Activated T-cell treated with anti-CD3 and anti-CD28 coated beads for 1 hour (primary cell): ENCODE measurements at places on chromosomes 7 and 10.

DNA sequence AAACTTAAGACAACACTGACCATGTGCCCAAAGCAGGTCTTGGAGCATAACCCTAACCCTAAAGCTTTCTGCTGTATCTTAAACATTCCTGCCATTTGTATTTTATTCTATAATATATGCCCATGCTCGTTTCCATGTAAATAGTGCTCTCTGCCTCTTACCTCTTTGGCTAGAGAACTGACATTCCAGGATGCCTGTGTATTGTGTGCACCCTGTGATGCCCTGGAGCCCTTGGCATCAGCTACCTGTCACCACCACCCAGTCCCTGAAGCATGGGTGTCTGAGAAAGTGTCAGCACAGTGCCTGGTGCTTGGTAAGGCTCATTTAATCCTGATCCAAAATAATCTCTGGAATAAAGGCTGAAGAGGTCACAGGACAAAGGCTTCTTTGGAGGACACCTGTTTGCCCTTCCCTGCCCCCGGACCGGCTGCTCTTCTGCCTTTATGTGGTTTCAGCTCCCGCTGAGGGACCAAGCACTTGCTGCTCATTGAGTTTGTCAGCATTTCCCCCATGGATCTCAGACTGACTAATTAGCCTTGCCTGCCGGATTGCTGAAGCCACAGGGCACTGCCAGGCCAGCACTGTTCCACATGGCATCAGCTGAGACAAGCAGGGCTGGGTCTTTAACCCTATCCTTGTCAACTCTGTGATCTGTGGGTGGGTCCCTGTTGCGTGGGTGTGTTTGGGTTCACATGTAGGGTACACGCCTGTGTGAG, 139.1 kb upstream of the SORCS3 start:
- no peak for DNase-seq

DNA sequence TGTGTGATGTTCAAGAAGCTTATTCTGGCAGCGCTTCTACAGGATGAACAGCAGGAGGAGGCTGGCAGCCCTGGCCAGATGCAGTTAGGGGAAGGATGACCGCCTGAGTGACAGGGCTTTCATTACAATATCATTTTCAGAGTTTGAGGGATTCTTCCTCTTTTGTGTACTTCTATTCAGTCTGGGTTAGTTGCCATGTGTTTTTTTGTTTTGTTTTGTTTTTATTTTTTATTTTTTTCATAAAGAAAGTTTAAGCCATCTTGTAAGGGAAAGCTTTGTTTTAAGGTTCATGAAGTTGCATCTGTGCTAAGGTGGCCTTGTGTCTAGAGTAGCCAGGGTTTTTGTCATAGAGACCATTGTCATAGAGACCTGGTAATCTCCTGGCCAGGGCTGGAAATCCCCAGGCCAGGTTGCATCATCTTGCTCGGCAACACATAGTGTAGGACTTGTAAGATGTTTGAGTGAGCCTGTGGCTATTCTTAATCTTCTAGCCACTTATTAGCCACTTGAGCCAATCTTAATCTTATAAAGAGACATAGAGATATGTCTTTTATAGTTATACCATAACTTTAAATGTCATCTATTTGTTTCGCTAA, 230.5 kb upstream of the TMEM229A start:
- DNase-seq = no peak

GRCh38 chr7:18503126-18503866, 7.7 kb downstream of the HDAC9 start:
- DNase-seq = no peak

- DNase-seq = no peak
These were observed 15.1 kb downstream of the ADAM12 start for GRCh38 chr10:126373147-126373546.

GRCh38 chr10:102868911-102869257, 386 bp upstream of the AS3MT start:
- no peak for DNase-seq

GRCh38 chr10:34647875-34648865, 166.9 kb downstream of the PARD3 start:
- no peak for DNase-seq

DNA sequence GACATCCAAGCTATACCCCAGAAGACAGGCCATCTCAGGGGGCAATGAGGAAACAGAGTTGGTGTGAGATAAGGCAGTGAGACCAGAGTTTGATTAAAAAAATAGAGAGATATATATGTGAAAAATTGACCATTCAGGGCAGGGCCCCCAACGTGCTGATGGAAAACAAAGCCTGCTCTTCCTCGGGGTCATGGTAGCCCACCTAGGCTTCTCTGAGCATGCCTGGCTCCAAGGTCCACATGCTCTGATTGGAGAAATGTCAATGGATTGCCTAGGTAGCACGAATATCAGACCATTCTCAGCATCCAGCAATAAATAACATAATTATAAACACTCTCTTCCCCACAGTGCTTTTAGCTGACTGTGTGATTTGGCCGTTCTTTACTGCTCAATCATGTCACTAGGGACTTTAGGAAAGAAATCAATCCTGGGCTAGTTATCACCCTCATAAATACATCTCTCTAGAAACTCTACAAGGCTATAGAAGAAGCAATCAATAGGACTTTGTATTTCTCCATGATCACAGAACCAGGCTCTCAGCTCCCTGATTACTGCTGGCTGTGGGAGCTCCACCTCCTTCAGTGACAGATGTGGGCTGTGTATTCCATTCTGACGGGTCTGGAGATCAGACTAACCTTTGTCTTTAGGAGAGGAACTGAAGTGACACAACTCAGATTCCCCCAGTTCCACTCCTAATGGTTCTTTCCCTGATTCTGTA, 766.4 kb downstream of the GRID1 start:
- DNase-seq = no peak

GRCh38 chr7:128352153-128352537, 8.4 kb upstream of the RBM28 start:
- DNase-seq = no peak

GRCh38 chr7:135368416-135369186, 135.0 kb downstream of the STRA8 start:
- DNase-seq = no peak

DNA sequence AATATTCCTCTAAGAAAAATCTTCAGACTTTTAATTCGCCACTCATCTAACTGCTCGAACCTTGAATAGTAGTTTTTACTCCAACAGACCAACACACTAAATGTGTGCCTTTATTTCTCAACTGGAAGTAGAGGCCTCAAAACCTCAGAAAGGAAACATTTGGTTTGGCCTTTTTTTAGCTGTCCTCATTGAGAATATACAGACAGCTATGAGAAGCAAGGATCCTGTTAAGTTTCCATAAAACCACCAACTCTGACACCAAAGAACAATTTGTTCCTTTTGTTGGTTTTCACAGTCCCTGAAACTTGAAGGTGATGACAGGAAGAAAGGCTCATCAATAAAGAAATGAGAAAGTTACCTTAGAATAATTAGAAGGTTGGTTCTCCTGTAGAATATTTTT, 199.2 kb upstream of the MEOX2 start:
- DNase-seq = no peak

- DNase-seq = no peak
These were observed 30.5 kb upstream of the FBXW4 start for GRCh38 chr10:101725296-101726114.

- no peak for DNase-seq
These were observed 21.0 kb upstream of the ABI1 start for GRCh38 chr10:26881600-26882331.

GRCh38 chr7:49425277-49425818, 348.1 kb upstream of the VWC2 start:
- no peak for DNase-seq

GRCh38 chr10:71975087-71975870, 11.1 kb downstream of the CHST3 start:
- no peak for DNase-seq

- peak; percentile 48 for DNase-seq
These were observed 99.5 kb downstream of the CAMK1D start for GRCh38 chr10:12448729-12449391.

GRCh38 chr7:106277976-106278375, 6.8 kb downstream of the NAMPT start:
- DNase-seq = no peak

- DNase-seq = no peak
These were observed 694.5 kb upstream of the PCDH15 start for GRCh38 chr10:55495555-55495954.

DNA sequence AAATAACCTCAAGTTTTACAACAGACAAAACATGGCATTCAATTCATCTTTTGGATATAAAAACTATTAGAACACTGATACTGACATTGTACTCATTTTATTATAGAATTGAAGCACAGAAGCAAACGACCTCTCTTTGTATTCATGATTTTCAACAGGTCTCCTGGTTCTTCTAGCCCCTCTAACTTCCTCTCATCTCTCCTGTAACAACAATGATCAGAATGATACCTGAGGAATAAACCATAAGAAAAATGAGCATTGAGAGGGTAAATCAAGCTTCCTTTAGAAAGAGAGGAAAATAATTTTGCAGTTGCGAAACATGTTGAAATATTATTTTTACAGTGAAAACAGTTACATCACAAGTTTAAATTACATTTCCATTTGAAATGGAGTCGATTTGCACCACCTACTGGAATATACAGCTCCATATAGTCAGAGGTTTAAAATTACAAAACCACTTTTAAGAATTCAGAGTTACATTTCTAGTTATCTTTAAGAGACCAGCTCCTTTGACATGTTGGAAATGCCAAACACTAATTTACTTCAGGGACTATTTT, 17.5 kb upstream of the TEX36 start:
- DNase-seq = no peak

DNA sequence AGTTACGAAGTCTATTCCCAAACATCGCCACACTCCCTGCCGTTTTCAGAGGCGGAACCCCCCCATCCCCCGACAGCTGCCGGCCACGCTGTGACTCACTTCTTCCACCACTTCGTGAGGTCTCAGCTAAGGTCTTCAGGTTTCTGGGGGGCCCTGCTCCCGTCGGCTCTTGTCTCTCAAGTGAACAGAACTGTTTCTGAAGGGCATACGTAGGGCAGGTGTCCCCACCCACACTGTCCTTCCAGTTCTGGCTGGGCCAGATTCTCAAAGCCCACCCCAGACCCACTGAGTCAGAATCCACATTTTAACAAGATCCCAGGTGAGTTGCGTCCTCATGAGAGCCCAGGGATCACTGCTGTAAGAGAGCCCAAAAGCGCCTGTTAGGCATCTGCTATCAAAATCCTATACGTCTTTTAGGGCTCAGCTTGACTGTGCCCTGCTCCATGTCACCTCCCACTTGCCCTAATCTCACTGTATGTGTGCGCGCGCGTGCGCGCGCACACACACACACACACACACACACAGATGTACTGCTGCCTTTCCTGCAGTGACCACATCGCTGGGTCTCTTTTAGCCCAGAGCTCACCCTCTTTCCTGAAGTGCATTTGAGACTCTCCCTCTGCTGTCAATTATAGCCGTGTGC, 78.8 kb downstream of the PROSER2 start:
- no peak for DNase-seq

GRCh38 chr10:95389982-95390381, 99.2 kb upstream of the PDLIM1 start:
- no peak for DNase-seq

DNA sequence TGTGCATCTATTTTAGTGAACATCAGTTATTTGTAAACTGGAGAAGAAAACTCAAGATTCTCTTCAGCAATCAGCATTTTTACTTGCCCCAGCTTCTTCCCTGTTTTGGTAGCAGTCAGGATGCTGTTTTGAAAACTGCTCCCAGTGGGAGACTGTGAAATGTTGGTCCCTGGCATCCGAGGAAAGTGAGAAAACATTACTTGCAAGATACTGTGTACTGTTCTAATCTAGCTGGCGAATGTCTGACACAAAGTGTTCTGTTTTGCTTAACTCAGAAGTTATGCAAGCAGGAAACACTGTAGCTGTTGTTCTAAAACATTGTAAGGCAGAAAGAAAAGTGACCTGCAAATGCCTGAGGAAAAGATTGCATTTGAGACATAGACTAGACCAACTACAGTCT, 171.8 kb upstream of the POM121L12 start:
- no peak for DNase-seq

DNA sequence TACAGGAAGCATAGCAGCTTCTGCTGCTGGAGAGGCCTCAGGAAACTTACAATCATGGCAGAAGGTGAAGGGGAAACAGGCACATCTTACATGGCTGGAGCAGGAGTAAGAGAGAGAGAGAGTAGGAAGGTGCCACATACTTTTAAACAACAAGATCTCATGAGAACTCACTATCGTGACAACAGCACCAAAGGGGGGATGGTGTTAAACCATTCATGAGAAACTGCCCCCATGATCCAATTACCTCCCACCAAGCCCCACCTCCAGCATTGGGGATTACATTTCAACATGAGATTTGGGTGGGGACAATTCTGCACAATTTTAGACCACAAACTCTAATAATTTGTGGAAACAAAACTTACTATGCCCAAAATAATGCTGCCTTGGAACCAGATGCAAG, 16.8 kb upstream of the ARMC3 start:
- DNase-seq = no peak

DNA sequence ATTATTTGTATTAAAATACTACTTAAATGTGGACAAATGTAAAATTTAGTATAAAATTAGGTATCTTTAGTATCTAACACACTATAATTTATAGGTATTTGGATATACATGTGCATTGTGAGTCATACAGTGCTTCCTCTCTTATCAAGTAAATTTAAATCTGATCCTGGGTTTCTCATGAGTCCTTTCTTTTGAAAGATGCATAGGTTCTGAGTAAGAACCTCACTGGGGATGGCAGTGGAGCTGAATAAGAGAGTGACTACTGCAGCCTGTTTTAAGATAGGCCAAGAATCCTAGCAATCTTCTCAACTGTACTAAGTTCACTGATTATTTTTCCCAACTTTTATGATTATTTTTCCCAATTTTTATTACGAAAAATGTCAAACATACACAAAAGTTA, 16.2 kb downstream of the CEP55 start:
- no peak for DNase-seq

GRCh38 chr7:37730501-37730900, 46.9 kb downstream of the GPR141 start:
- no peak for DNase-seq

GRCh38 chr7:151141855-151142685, 25.4 kb downstream of the GBX1 start:
- no peak for DNase-seq

- no peak for DNase-seq
These were observed 5.5 kb upstream of the OPN4 start for GRCh38 chr10:86648704-86649427.

DNA sequence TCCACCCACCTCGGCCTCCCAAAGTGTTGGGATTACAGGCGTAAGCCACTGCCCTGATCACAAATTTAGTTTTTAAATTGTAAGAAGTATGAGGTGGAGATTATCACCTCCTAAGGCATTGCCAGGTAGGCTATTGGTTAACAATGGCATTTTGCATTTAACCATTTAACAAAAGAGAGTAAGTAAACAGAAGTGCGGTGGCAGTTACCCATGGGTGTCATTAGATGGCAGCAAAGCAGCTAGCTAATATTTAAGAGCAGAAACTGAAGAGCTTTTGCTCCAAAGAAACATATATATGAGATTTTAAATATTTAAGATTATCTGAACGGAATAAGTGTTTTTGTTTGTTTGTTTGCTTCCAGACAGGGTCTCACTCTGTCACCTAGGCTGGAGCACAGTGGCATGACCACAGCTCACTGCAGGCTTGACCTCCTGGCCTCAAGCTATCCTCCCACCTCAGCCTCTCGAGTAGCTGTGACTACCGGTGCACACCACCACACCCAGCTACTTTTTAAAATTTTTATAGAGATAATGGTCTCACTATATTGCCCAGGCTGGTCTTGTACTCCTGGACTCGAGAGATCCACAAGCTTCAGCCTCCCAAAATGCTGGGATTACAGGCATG, 325.5 kb upstream of the C7orf33 start:
- DNase-seq = no peak

GRCh38 chr7:139230484-139230773, 608 bp upstream of the UBN2 start:
- DNase-seq = no peak
